ENCODE measurements at places on chromosomes 5 and 9. TPM values are rescaled to one million over a fixed set of nuclear protein-coding genes. Genes with fewer than 3 reads are reported as not detected.

DNA sequence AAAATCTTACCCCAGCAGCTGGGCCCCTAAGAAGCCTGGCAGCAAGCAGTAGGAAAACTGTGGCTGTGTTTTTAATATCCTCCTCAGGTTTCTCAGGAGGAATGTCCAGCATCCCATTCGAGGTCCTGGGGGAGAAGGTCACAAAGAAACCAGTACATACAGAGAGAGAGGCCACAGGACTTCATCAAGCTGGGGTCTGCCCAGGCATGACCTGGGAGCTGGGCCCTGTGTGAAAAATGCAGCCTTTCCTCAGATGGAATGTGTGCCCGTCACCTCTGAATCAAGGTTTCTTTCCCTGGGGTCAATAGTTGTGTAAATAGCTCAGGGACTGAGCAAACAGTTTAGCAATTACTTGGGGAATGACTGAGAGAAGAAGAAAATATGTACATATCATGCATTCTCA lies 33.9 kb upstream of the RAD23B start:
- peaks cover 6% of the 10 kb centered on the region for H3K4me1 ChIP-seq
- no peak overlapping the region for H3K4me3 ChIP-seq
- H3K36me3 ChIP-seq: no peaks in the 10 kb centered on the region
- no peak overlapping the region for H3K27ac ChIP-seq

DNA sequence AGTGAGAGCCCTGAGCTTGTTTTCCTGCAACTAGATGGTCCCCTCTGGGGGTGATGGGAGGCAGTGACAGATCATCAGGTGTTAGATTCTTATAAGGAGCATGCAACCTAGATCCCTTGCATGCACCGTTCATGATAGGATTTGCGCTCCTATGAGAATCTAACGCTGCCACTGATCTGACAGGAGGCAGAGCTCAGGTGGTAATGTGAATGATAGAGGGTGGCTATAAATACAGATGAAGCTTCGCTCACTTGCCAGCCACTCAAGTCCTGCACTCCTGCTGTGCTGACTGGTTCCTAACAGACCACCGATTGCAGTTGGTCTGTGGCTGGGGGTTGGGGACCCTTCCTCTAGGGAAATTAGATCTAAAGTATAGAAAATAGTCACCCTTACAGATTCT lies 290.6 kb upstream of the ADCY2 start:
- no peak overlapping the region for H3K4me3 ChIP-seq
- no peaks in the 10 kb centered on the region for H3K4me1 ChIP-seq
- DNase-seq: no peak
- no peak overlapping the region for H3K27ac ChIP-seq
- no peaks in the 10 kb centered on the region for H3K27me3 ChIP-seq

GRCh38 chr5:37568018-37568753 lies 189.1 kb downstream of the WDR70 start:
- H3K27ac ChIP-seq: no peak overlapping the region
- no peak for DNase-seq
- H3K4me1 ChIP-seq: no peaks in the 10 kb centered on the region
- H3K27me3 ChIP-seq: no peaks in the 10 kb centered on the region
- H3K36me3 ChIP-seq: no peaks in the 10 kb centered on the region

DNA sequence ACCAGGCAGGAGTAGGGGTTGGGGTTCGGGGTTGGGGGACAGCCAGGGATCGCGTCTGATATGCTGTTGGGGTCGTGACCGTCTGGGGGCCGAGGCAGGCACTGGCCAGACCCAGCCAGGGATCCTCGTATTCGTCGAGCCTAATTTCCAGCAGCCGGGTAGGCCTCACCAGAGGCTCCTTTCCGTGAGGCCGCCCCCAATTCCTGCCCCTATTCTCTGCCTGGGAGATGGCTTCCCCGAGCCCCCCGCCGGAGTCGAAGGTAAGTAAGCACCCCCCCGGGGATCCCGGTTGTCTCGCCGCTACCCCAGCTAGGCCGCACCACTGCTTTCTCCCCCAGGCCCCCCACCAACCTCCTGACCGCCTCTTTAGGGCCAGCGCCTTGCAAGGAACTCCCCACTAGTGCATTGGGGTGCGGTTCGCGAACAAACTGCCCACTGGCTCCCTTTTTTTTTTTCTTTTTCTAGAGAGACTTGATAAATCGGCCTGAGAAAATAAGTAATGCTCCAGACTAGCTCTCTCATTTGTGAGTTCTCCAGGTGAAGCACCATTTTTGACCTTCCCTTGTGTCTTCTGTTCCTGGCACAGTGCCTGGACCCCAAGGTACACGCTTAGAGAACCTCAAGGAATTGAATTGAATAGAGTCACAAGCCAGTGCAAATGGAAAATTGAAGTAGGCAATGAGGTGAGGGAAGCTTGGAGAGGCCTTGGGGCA lies 435 bp downstream of the ZNF189 start:
- peak; percentile 5 for DNase-seq
- peaks cover 32% of the 10 kb centered on the region for H3K4me1 ChIP-seq
- H3K36me3 ChIP-seq: peaks cover 45% of the 10 kb centered on the region
- no peaks in the 10 kb centered on the region for H3K27me3 ChIP-seq
- H3K27ac ChIP-seq: peak overlapping the region; percentile 66

- no peaks in the 10 kb centered on the region for H3K27me3 ChIP-seq
- H3K27ac ChIP-seq: no peak overlapping the region
- DNase-seq: no peak
- no peaks in the 10 kb centered on the region for H3K36me3 ChIP-seq
- H3K4me1 ChIP-seq: peaks cover 3% of the 10 kb centered on the region
Observed at GRCh38 chr5:31767335-31768031, 128.6 kb downstream of the PDZD2 start.

The TNFSF8 gene
- 70.9 TPM for total RNA-seq

- DNase-seq: no peak
- H3K4me3 ChIP-seq: no peak overlapping the region
- H3K27ac ChIP-seq: no peak overlapping the region
- peaks cover 10% of the 10 kb centered on the region for H3K4me1 ChIP-seq
- no peaks in the 10 kb centered on the region for H3K36me3 ChIP-seq
- peaks cover 13% of the 10 kb centered on the region for H3K27me3 ChIP-seq
Observed at GRCh38 chr9:93822229-93822628, 132.9 kb downstream of the BARX1 start.

The RPP25L gene
- 5.7 TPM for total RNA-seq

DNA sequence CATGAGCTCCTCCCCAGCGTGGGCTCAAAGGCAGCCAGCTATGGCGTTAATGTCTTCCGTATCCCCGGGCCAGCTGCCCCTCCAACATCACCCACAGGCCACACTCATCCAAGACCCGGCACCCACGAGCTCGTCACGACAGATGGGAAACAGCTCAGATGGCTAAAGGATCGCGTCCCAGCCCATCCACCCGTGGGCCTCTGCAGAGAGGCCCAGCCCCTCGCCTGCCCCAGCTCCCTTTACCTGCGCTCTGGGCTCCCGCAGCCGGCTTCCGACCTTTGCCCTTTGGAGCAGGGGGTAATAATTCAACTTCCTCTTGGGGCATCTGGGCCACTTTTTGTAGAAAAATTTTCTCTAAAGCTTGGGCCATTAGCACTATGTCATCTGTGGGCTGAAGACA lies 16.5 kb downstream of the BRD3 start:
- no peak overlapping the region for H3K4me3 ChIP-seq
- H3K4me1 ChIP-seq: peaks cover 7% of the 10 kb centered on the region
- no peaks in the 10 kb centered on the region for H3K27me3 ChIP-seq

DNA sequence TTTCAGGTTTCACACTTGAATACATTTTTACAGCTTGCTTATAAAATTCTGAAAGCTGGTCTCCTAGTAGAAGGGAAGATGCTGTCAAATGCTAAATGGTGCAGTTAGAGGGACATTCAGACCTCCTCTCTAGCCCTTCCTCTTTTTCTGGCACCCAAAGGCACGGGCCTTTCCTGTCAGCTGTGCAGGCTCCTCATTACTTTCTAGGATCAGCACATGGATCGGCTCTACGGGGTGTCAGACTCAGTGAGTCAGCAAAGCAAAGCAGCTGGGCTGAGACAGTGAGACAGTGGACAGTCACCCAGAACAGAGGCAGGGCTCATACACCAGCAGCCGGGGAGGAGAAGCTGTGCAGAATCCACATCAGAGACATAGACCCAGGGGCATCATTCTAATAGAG lies 80.0 kb upstream of the TNC start:
- H3K36me3 ChIP-seq: no peaks in the 10 kb centered on the region
- H3K4me3 ChIP-seq: no peak overlapping the region
- H3K4me1 ChIP-seq: no peaks in the 10 kb centered on the region
- H3K27me3 ChIP-seq: peaks cover 11% of the 10 kb centered on the region

- H3K4me3 ChIP-seq: no peak overlapping the region
- no peak overlapping the region for H3K27ac ChIP-seq
- no peaks in the 10 kb centered on the region for H3K4me1 ChIP-seq
- peaks cover 7% of the 10 kb centered on the region for H3K36me3 ChIP-seq
- no peak for DNase-seq
- H3K27me3 ChIP-seq: no peaks in the 10 kb centered on the region
Observed at GRCh38 chr9:19431361-19432171, 22.8 kb downstream of the ACER2 start.

The IL5 gene
- total RNA-seq: not detected

The CD72 gene
- total RNA-seq: 3.6 TPM

GRCh38 chr5:111726986-111727385 lies 30.0 kb downstream of the NREP start:
- H3K4me1 ChIP-seq: no peaks in the 10 kb centered on the region
- no peak overlapping the region for H3K4me3 ChIP-seq
- no peak overlapping the region for H3K27ac ChIP-seq
- no peaks in the 10 kb centered on the region for H3K36me3 ChIP-seq

- no peaks in the 10 kb centered on the region for H3K27me3 ChIP-seq
- no peaks in the 10 kb centered on the region for H3K36me3 ChIP-seq
- H3K4me3 ChIP-seq: no peak overlapping the region
- DNase-seq: no peak
- no peak overlapping the region for H3K27ac ChIP-seq
- H3K4me1 ChIP-seq: peaks cover 10% of the 10 kb centered on the region
Observed at GRCh38 chr5:1538276-1538675, 14.5 kb upstream of the LPCAT1 start.

The CTSV gene
- 0.11 TPM for total RNA-seq

The PTGDS gene
- total RNA-seq: 40.6 TPM

- H3K4me3 ChIP-seq: no peak overlapping the region
- no peaks in the 10 kb centered on the region for H3K27me3 ChIP-seq
- peak overlapping the region; percentile 16 for H3K27ac ChIP-seq
- peaks cover 4% of the 10 kb centered on the region for H3K4me1 ChIP-seq
Observed at GRCh38 chr5:96901384-96901783, 25.1 kb downstream of the ERAP2 start.

DNA sequence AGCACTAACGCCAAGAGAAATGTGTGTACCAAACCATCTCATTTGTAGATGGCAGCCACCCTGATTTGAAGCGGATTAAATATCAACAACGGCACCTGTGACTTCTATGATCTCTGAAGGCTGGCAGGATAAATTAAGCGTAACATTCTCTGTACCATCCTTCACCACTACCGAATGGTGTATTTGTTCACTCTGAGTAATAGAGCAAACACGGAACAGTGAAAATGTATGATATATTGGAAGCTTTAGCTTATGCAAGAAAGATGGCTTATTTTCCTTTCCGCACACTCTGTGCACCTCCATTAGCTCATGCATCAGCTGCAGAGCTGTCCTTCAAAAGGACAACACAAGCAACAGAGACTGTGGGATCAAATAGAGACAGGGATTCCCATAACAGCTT lies 431.1 kb downstream of the PRELID2 start:
- H3K4me3 ChIP-seq: no peak overlapping the region
- no peak for DNase-seq
- no peak overlapping the region for H3K27ac ChIP-seq
- no peaks in the 10 kb centered on the region for H3K4me1 ChIP-seq
- H3K27me3 ChIP-seq: no peaks in the 10 kb centered on the region
- H3K36me3 ChIP-seq: no peaks in the 10 kb centered on the region

GRCh38 chr9:79043916-79044315 lies 527.8 kb upstream of the TLE4 start:
- no peak overlapping the region for H3K4me3 ChIP-seq
- H3K27me3 ChIP-seq: no peaks in the 10 kb centered on the region
- DNase-seq: no peak
- H3K4me1 ChIP-seq: no peaks in the 10 kb centered on the region
- no peaks in the 10 kb centered on the region for H3K36me3 ChIP-seq
- no peak overlapping the region for H3K27ac ChIP-seq

DNA sequence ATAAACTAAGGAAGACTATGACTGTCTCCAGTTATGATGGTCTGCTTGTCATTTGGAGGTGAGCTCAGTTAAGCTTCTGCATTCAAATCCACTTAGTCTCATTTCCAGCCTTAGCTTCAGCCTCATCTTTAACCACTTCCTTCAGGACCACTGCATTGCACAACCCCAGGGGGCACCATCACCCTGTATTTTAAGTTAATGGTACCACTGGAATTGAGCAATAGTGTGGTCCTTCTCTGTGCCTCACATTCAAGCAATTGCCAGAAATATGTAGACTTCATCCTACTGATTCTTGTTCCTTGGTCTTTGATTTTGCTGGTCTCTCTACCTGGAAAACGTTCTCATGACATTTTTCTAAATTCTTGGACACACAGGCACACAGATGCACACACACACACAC lies 131.5 kb upstream of the PTPN3 start:
- H3K27me3 ChIP-seq: no peaks in the 10 kb centered on the region
- H3K4me3 ChIP-seq: no peak overlapping the region
- H3K27ac ChIP-seq: no peak overlapping the region

The ALDH1A1 gene
- total RNA-seq: not detected

The NDFIP1 gene
- total RNA-seq: 185 TPM

The TRIM23 gene
- total RNA-seq: 30.6 TPM

The GFI1B gene
- total RNA-seq: 0.58 TPM

- H3K4me3 ChIP-seq: no peak overlapping the region
- DNase-seq: no peak
- H3K4me1 ChIP-seq: peaks cover 15% of the 10 kb centered on the region
- no peaks in the 10 kb centered on the region for H3K27me3 ChIP-seq
- no peak overlapping the region for H3K27ac ChIP-seq
Observed at GRCh38 chr5:160500786-160501779, 79.4 kb downstream of the PTTG1 start.

The ORM2 gene
- total RNA-seq: not detected

DNA sequence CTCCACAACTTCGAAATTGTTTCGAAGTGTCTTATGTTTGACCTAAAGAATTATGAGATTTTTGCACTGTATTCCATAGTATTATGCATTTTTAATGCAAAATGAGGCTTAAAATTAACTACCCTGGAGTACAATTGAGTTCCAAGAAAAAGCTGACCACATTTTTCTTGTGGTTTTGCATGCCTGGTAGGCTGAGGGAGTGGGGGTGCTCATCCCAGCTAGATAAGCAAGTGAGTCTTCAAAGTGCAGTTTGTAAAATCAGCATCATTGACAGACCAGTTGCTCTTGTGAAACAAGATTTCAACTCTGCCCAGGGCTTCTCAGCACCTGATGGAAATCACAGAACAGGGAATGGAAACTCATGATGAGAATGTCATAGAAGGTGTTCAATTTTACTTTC lies 17.0 kb upstream of the NDUFS4 start:
- H3K27ac ChIP-seq: no peak overlapping the region
- no peaks in the 10 kb centered on the region for H3K4me1 ChIP-seq
- no peak for DNase-seq
- H3K36me3 ChIP-seq: no peaks in the 10 kb centered on the region

- no peaks in the 10 kb centered on the region for H3K27me3 ChIP-seq
- H3K36me3 ChIP-seq: no peaks in the 10 kb centered on the region
- no peak overlapping the region for H3K27ac ChIP-seq
Observed at GRCh38 chr9:89744730-89745129, 139.9 kb downstream of the GADD45G start.
